ENCODE measurements at places on chromosomes 3 and 15.

DNA sequence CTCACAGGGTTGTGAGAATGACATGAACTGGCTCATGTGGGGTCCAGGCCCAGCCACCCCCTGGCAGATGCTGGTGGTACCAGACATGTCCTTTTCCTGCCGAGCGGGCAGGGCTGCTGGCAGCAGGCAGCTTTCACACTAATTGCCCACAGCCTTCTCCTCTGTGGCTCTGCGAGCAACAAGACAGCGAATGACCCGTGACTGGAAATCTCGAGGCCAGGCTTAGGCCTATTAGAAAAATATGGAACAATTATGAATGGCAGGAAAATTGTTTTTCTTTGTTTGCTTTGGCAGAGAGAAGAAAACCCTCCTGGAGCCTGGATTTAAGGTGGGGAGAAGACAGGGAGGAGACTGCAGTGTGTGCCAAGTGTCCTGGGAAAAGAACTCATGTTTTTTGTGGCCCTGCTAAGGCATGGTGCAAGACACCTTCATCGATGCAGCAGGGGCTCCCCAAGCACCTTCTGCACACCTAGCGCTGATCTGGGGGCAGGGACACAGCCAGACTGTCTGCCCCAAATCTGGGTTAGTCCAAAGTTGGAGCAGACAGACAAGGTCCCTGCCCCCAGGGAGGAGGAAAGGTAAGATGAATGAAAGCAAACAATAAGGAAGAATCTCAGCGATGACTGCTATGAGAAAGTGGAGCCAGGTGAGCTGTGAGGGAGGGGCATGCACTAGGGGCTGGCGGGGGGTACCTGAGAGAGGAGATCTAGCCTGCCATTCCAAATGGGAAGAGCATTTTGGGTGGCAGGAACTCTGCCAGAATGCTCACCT, 193.8 kb upstream of the TLE3 start:
- DNase-seq, result no peak

DNA sequence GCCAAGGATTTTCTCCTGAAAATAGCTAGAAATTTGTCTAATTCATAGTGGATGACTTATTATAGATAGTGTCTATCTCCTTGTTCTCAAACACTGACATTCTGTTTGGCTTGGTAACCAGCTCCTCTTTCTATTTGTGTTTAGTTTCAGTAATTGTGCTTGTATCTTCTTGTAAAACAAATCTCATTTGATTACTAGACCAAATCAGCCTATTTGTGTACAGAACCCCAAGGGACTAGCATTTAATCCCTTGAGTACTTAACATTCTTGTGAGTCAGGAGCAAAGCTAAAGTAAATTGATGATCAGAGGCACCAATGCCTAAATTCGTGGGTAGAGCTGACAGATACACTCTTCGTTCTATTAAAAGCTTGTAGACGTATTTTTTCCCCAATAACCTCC, 306.5 kb upstream of the SLITRK3 start:
- no peak for DNase-seq

DNA sequence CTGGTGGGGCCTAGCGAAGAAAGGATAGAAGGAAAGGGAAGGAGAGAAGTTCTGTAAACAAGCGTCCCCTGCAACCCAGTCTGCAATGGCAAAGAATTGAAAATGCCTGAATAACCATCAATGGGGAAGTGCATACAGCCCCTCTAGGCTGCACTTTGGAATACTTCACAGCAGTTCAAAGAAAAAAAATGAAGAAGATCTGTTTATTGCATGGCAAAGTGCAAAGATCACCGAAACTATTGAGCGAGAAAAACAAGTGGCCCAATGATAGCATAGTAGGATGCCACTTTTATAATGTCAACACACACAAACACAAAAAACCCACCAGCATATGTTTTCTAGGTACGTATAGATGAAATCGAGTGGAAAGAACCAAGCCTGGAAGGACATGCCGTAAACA, 13.6 kb upstream of the SLC6A1 start:
- no peak for DNase-seq

GRCh38 chr3:13706451-13706850, 157.5 kb downstream of the FBLN2 start:
- DNase-seq, result no peak

DNA sequence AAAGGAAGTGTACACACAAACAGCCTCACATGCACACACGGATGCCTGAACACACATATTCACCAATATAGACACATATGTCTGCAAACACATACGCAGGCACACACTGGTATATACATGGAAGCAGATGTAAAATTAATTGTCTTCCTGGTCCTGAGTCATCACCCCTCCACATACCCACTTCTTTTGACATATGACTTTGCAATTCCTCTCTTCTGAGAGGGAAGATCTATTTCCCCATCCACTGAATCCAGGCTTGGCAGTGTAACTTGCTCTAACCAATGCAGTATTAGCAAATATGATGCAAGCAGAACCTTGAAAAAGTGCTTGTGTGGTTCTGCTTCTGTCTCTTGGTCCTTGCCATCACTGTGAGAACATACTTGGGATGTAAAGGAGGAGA, 76.8 kb upstream of the HRH1 start:
- DNase-seq, result no peak

All from epithelial cell of proximal tubule (primary cell).